Stimulated activated CD4-positive, alpha-beta T cell treated with anti-CD3 and anti-CD28 coated beads, TNF-alpha, amount 100 ng/mL, for 1 hour (primary cell): ENCODE measurements at places on chromosomes 6 and 20.

GRCh38 chr20:17618673-17619013 lies 48.8 kb downstream of the DSTN start:
- no peak for DNase-seq

DNA sequence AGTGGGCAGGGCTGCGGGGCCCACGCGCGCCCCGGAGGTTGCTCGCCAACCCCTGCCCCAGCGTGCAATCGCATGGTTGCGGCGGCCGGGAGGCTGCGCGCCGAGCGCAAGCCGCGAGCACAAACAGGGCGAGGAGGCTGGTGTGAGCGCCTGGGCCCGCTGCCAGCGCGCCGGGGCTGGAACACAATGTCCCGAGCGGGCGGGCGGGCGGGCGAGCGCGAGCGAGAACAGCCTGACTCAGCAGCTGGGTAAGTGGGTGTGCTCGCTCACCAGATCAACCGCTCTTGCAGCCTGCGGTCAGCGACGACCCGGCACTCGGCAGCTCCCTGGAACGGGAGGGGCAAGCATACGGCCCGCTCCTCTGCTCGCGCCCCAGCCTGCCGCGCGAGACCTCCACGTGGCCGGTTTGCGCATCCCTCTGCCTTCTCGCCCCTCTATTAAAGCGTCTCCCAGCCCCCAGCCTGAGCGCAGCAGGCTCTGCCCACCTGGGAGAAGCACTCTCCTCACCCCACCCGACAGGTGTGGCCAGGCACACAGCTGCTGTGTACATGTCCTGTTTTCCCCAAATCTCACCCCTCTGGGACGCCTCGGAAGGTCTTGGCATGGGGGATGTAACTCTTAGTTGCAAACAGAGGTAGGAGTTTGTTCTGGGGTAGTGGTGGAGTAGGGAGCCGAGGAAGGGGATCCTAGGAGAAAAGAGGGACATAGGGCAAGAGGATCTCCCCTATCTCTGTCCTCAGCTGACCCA lies 8.7 kb upstream of the ARMC12 start:
- peak; percentile 74 for DNase-seq

GRCh38 chr6:135360222-135360621 lies 137.3 kb downstream of the AHI1 start:
- no peak for DNase-seq

DNA sequence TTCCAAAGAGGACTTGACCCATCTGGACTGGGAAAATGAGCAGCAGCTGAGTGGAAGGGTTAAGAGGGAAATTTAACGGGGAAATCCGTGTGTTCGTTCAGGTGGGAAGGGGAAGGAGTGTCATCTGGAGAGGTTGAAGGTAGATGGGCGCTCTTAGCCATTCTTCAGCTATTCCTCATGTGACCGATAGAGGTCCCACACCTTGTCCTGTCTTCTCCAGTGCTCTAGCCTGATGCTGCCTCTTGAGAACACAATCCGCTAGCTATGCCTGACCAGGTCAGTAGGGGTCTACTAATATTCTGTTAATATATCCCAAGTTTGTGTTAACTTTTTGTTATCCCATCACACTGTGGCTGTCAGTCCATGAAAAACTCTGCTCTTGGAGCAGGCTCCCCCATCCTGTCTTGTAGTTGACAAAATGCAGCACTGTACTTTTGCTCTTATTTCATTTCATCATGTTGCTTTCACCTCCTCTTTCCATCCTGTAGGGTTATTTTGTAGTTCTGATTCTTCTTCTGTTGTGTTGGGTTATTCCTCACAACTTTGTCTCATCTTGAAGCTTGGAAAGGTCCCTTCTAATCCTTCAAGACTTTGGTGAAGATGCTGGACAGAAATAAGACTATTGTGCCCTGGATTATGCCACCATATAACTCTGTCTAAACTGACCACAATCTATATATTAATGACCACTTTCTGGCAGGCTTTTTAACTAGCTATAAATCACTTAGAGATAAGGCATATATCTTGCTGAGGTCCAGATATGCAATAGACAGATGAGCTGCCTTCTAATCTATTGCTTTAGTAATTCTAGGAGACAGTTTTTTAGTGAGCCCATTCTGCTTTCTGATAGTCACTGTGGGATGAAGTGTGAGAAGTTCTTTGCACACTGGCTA lies 123.4 kb upstream of the SUPT3H start:
- no peak for DNase-seq

- no peak for DNase-seq
These were observed 105.5 kb downstream of the IPCEF1 start for GRCh38 chr6:154251116-154251515.
